Stimulated activated CD8-positive, alpha-beta memory T cell treated with anti-CD3 and anti-CD28 coated beads, Interleukin-7, amount 100 ng/mL, for 24 hours (primary cell): ENCODE measurements at places on chromosomes 5 and 9.

- no peak for DNase-seq
These were observed 71.0 kb upstream of the TBCA start for GRCh38 chr5:77847129-77847460.

DNA sequence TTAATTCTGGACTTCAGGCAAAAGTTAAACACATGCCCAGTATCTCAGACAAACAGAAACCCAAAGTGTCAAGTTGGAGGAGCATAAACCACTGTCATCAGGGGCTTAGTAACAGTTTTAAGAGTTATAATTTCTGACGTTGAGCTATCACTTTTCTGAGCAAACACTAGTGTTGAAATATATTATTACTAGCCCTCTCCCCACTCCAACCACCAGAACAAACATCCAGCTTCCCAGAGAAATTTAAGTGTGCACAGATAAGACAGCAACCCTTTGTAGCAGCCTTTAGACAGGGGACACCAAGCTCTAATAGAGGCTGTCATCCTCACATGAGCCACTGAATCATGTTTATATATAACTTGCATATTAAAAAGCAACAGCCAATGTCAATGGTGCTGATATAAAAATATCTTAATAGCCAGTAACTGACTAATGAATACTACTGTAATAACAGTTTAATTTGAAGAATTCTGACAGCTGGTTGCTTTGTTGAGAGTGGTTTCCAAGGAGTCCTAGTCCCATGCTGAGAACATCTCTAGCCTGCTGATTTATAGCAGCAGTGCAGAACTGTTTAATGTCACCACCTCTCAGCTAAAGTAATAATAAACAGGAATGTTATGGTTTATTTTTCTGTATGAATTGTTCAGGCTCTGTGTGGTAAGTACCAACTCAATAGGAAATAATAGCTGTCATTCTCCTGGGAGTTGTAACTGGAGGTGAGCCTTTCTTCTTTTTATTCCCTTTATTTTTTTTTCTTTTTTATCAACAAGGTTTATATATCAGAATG lies 528.7 kb upstream of the ZNF608 start:
- no peak for DNase-seq

- DNase-seq: no peak
These were observed 56.9 kb upstream of the SARDH start for GRCh38 chr9:133795049-133795448.

DNA sequence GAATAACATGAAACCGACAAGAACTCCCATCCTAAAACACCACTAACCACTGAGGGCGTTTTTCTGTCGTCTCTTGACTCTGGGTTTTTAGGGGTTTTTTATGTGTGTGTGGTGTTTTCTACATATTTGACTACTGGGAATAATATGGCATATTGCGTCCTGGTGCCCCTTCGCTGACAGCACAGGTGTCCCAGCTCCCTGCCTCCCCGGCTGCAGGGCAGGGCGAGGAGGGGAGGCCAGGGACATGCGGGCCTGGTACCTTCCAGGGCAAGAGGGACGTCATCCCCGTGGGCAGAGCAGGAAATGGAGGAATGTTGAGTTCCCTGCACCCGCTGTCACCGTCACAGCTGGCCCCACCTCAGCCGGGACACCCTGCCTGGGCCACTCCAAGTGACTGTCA lies 34.8 kb downstream of the VAV2 start:
- DNase-seq: no peak

GRCh38 chr5:5492087-5492933 lies 69.8 kb downstream of the ICE1 start:
- DNase-seq: no peak

DNA sequence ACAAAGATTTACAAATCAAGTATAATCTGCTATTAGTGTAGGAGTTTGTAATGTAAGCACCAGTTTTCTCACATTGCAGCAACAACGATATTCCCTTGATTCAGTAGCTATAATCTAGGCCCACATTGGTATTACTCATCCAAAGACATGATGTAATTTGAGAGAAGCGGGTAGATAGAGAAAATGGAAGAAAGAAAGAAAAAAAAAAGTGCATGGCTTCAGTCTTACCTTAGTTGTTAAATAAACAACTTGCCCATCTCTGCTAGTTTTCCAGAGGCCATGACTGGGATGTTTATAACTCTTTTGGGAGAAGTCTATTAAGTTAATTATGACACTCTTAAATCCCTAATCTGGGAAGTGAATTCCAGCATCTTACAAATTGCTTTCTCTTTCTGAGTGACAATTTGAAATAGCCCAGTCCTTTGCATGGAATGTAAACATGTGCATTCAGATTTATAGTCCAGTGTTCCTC lies 2.8 kb downstream of the MELK start:
- no peak for DNase-seq

DNA sequence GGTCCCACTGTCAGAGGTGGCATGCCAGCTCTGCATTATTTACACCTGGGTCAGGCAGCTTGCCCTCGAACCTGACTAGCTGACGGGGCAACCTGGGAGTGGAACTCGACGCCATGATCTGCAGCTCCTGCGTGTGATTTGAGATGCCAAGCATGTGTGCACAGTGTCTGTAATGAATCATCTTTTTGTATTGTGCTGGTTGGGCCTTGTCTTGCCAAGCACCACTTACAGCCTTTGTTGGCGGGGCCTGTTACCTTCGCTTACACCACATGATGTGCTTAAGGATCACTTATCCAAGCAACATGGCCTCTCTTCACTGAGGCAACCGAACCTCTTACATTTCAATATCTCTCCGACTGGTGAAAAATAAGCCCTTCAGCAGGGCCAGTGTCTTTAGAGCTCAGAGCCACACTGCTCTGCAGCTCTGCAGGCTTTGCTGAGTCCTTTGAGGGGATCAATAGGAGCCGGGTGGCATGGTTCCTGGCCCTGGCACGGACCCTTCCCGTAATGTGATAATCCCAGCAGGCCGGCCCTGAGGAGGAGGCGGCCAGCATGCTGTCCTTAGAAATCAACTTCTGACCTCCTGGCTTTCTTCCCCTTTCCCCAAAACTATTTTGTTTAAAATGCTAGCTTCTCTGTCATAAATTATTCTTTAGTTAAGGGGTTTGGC lies 297.7 kb upstream of the CD180 start:
- DNase-seq: no peak

- DNase-seq: no peak
These were observed 5.0 kb downstream of the LCN1 start for GRCh38 chr9:135526089-135526729.
